NCI-H2227 treated with DMSO at 0.1 percent for 48 hours (cell line): ENCODE measurements at places on chromosomes 13 and 19.

- DNase-seq, result no peak
Measured at GRCh38 chr19:54724142-54724541, at the start of gene KIR3DL3. TSS of gene KIR3DL3 (plus strand) at chr19:54724442. CDS start at chr19:54724497, 55 bp downstream.

- DNase-seq, result no peak
Measured at GRCh38 chr13:98556968-98557631, 19.8 kb downstream of the STK24 start.

DNA sequence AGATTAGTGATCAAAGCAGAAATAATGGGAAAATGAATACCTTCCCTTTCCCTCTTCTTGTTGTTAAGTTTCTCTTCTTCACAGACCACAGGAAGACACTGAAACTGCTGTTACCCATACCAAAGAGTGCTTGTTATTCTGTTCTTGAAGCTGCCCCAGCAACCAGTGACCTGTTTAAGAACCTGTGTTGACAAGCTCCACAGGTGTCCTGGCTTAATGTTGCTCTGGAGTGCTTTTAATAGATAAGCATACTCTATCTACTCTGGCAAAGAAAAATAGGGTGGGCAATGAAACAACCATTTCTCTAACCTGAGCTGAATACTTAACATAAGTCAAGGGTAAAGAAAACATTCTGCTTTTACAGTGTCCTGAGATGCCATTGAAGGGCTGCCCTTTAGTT is 506.7 kb upstream of the GPC6 start:
- DNase-seq, result peak; percentile 64

GRCh38 chr19:43682824-43683661 is 13.1 kb upstream of the PLAUR start:
- no peak for DNase-seq

DNA sequence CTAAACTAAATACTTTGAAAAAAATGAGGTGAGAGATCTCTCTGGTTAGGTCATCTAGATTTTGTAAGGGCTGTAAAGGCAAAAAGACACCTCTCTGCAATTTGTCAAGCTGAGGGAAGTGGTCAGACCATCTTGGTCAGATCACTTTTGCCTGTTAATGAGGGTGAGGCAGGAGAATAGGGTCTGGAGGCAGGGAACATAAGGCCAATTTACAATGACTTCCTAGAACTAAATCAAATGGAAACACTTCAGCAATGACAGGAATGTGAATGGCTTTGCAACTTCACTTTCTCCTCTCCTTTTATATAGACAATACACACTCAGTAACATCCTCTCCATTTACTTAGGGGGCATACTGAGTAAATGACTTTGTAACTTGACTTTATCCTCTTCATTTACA is 1653.4 kb downstream of the SLITRK5 start:
- DNase-seq, result no peak
